Activated CD4-positive, alpha-beta memory T cell treated with anti-CD3 and anti-CD28 coated beads for 36 hours (primary cell): ENCODE measurements at places on chromosomes 2 and 18. TPM values are rescaled to one million over a fixed set of nuclear protein-coding genes. Genes with fewer than 3 reads are reported as not detected.

Gene TEX44
- not detected for total RNA-seq

- no peak overlapping the region for H3K4me3 ChIP-seq
- no peak for DNase-seq
- no peaks in the 10 kb centered on the region for H3K4me1 ChIP-seq
- H3K27me3 ChIP-seq = no peaks in the 10 kb centered on the region
- H3K27ac ChIP-seq = no peak overlapping the region
- no peaks in the 10 kb centered on the region for H3K36me3 ChIP-seq
These were observed 130.2 kb downstream of the NCKAP5 start for GRCh38 chr2:133438026-133438425.

- H3K27me3 ChIP-seq = peaks cover 2% of the 10 kb centered on the region
- no peak for DNase-seq
- H3K4me3 ChIP-seq = no peak overlapping the region
- H3K27ac ChIP-seq = no peak overlapping the region
- no peaks in the 10 kb centered on the region for H3K4me1 ChIP-seq
- no peaks in the 10 kb centered on the region for H3K36me3 ChIP-seq
These were observed 91.4 kb upstream of the ASAP2 start for GRCh38 chr2:9115229-9115628.

- no peak overlapping the region for H3K27ac ChIP-seq
- no peaks in the 10 kb centered on the region for H3K4me1 ChIP-seq
- H3K27me3 ChIP-seq = peaks cover 6% of the 10 kb centered on the region
- DNase-seq = no peak
- no peak overlapping the region for H3K4me3 ChIP-seq
These were observed 94.9 kb downstream of the HS1BP3 start for GRCh38 chr2:20555954-20556353.

GRCh38 chr2:233114421-233114861 lies 54.3 kb downstream of the INPP5D start:
- no peak overlapping the region for H3K4me3 ChIP-seq
- H3K27ac ChIP-seq = peak overlapping the region; percentile 45
- H3K36me3 ChIP-seq = peaks cover 2% of the 10 kb centered on the region
- DNase-seq = no peak

Gene ZAP70
- 160 TPM for total RNA-seq

GRCh38 chr18:38981389-38981788 lies 1415.8 kb upstream of the CELF4 start:
- H3K27me3 ChIP-seq = no peaks in the 10 kb centered on the region

DNA sequence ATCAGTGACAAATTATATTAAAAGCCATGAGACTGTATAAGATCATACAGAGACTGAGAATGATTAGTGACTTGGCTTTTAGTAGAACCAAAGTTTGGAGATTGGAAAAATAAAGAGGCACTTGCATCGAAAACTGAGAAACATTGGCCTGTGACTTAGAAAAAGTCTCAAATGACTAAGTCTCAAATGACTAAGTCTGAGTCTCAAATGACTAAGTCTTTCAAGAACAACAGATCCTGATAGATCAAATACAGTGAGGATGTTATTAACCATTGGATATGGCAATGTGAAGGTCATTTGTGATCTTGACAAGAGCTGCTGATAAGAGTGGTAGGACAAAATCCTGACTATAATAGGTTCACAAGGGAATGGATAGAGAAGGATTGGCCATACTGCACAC lies 135.5 kb upstream of the FANCL start:
- peaks cover 5% of the 10 kb centered on the region for H3K27me3 ChIP-seq
- H3K4me3 ChIP-seq = no peak overlapping the region
- H3K36me3 ChIP-seq = no peaks in the 10 kb centered on the region
- H3K27ac ChIP-seq = no peak overlapping the region
- DNase-seq = no peak
- H3K4me1 ChIP-seq = peaks cover 11% of the 10 kb centered on the region

GRCh38 chr2:128549646-128550260 lies 231.1 kb upstream of the HS6ST1 start:
- no peaks in the 10 kb centered on the region for H3K36me3 ChIP-seq
- DNase-seq = no peak
- no peak overlapping the region for H3K4me3 ChIP-seq
- H3K4me1 ChIP-seq = no peaks in the 10 kb centered on the region

DNA sequence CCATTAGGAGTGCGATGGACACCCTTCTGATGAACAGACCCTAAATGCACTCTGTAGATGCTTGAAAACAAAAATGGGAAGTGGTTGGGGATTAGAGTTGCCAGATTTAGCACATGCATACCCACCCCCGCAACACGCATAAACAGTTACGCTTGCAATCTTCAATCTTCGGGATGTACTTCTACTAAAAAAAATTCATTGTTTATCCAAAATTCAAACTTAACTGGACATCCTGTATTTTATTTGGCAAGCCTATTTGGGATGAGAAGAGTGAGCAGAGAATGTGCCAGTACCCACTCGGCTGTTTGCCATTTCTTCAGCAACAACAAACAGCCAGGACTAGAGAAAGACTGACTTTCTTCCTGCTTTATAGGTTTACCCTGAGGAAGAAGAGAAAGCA lies 18.4 kb downstream of the KIAA2012 start:
- no peaks in the 10 kb centered on the region for H3K4me1 ChIP-seq
- H3K4me3 ChIP-seq = no peak overlapping the region
- DNase-seq = no peak
- H3K27me3 ChIP-seq = peaks cover 5% of the 10 kb centered on the region
- no peaks in the 10 kb centered on the region for H3K36me3 ChIP-seq

Gene ZC3H8
- total RNA-seq = 13.0 TPM

DNA sequence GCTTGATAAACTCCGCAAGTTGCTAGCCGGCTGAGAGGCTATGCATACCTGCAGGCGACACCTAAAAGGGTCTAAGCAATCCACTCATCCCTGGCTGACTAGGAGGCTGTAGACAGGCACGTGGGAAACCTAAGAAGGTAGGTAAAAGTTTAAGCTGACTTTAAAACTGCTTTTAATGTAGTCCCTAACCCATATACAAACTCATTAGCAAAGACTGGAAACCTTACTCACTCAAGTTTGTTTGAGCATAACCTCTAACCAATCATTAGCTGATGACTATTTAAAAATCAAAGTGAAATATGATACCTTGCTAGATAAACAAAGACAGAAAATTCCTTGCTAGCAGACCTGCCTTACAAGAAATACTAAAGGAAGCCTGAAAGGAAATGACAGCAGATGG lies 106.4 kb downstream of the EXOC6B start:
- no peak for DNase-seq
- peaks cover 9% of the 10 kb centered on the region for H3K36me3 ChIP-seq
- H3K27me3 ChIP-seq = no peaks in the 10 kb centered on the region

GRCh38 chr2:12211326-12212175 lies 465.1 kb downstream of the LPIN1 start:
- H3K4me1 ChIP-seq = no peaks in the 10 kb centered on the region
- DNase-seq = no peak
- H3K36me3 ChIP-seq = no peaks in the 10 kb centered on the region

Gene LONRF2
- not detected for total RNA-seq

- peaks cover 4% of the 10 kb centered on the region for H3K4me1 ChIP-seq
- peaks cover 6% of the 10 kb centered on the region for H3K27me3 ChIP-seq
- H3K4me3 ChIP-seq = no peak overlapping the region
- no peaks in the 10 kb centered on the region for H3K36me3 ChIP-seq
- no peak overlapping the region for H3K27ac ChIP-seq
These were observed 83.6 kb upstream of the PIK3C3 start for GRCh38 chr18:41871229-41872000.

DNA sequence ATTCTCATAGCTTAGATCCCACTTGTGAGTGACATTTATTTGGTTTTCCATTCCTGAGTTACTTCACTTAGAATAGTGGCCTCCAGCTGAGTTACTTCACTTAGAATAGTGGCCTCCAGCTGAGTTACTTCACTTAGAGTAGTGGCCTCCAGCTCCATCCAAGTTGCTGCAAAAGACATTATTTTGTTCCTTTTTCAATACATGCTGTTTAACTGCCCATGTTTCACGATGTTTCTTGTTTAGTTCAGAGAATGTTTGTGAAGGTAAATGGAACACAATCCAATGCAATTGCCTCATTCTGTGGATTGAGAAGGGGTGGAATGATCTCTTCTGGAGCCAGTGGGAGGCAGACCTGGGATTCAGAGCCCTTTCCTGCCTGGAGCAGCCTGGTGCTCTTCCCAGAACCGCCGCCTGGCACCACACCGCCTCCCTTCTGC lies 273.5 kb upstream of the ATP5MC3 start:
- H3K27me3 ChIP-seq = peaks cover 2% of the 10 kb centered on the region
- H3K4me3 ChIP-seq = no peak overlapping the region
- no peak overlapping the region for H3K27ac ChIP-seq
- no peak for DNase-seq

Gene TRAPPC8
- 30.4 TPM for total RNA-seq

DNA sequence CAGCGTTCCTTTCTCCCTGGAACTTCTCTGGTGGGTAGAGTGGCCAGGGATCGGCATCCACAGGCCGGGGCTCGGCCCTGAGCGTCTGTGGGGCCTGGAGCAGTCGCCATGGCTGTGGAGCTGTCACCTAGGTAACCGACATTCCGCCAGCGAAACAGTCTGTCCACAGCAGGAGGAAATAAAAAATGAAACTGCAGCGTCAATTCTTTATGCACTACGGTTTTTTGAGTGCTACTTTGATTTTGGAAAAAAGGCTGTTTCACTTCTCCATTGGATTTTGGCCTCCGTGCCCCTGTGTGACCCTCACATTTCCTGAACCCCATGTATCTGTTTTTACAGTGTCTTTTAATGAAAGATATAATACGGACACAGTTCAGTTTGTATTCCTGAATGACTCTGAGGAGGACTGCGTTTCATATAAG lies 163.4 kb downstream of the LDLRAD4 start:
- peak; percentile 58 for DNase-seq
- peak overlapping the region; percentile 97 for H3K27ac ChIP-seq
- peak overlapping the region; percentile 73 for H3K4me3 ChIP-seq
- H3K27me3 ChIP-seq = no peaks in the 10 kb centered on the region

DNA sequence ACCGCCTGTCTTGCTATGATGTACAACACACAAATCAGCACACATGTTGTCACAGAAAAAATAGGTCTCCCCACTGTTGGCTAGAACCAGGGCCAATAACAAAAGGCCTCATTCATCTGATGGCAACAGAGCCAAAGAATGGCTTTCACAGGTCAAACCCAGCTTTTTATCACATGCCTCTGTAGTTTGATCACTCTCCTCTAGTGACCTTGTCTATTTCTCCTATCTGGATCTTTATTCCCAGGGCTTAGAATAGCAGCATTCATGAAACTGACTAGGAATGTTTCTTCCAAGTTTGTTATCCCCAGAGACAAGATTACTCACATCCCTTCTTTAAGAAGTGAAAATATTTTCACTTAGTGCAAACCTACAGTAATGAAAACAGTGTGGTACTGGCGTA lies 285.8 kb upstream of the GYPC start:
- no peak overlapping the region for H3K4me3 ChIP-seq
- no peaks in the 10 kb centered on the region for H3K4me1 ChIP-seq
- H3K27me3 ChIP-seq = no peaks in the 10 kb centered on the region
- no peaks in the 10 kb centered on the region for H3K36me3 ChIP-seq
- H3K27ac ChIP-seq = no peak overlapping the region

- peaks cover 4% of the 10 kb centered on the region for H3K4me1 ChIP-seq
- peaks cover 3% of the 10 kb centered on the region for H3K36me3 ChIP-seq
- H3K27me3 ChIP-seq = peaks cover 78% of the 10 kb centered on the region
- no peak overlapping the region for H3K4me3 ChIP-seq
These were observed 9.8 kb downstream of the POU3F3 start for GRCh38 chr2:104863468-104864279.

Gene MYL1
- total RNA-seq = not detected

- H3K4me1 ChIP-seq = no peaks in the 10 kb centered on the region
- peaks cover 20% of the 10 kb centered on the region for H3K36me3 ChIP-seq
- H3K27ac ChIP-seq = no peak overlapping the region
- H3K27me3 ChIP-seq = no peaks in the 10 kb centered on the region
- DNase-seq = no peak
- H3K4me3 ChIP-seq = no peak overlapping the region
These were observed 82.1 kb downstream of the ACTR2 start for GRCh38 chr2:65309699-65310098.

- H3K27ac ChIP-seq = no peak overlapping the region
- H3K4me3 ChIP-seq = no peak overlapping the region
- no peak for DNase-seq
- H3K36me3 ChIP-seq = no peaks in the 10 kb centered on the region
- no peaks in the 10 kb centered on the region for H3K4me1 ChIP-seq
- peaks cover 2% of the 10 kb centered on the region for H3K27me3 ChIP-seq
These were observed 129.5 kb downstream of the PAX3 start for GRCh38 chr2:222169346-222169745.

DNA sequence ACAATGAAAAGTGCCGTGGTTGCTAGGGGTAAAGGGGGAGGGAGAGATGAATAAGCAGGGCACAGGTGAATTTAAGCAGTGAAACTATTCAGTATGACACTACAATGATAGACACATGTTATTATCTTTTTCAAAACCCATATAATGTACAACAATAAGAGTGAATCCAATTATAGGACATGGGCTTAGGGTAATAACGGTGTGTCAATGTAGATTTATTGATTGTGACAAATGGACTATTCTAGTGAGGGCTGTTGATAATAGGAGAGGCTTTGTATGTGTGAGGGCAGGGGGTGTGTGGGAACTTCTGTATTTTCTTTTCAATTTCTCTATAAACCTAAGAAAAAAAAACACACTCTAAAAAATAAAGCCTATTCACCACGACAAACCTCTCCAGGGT lies 223.8 kb downstream of the RIT2 start:
- H3K4me1 ChIP-seq = no peaks in the 10 kb centered on the region
- no peaks in the 10 kb centered on the region for H3K36me3 ChIP-seq
- DNase-seq = no peak
- H3K4me3 ChIP-seq = no peak overlapping the region
- no peak overlapping the region for H3K27ac ChIP-seq

Gene KCNE4
- total RNA-seq = not detected
